ENCODE measurements at places on chromosomes 1 and 21.

DNA sequence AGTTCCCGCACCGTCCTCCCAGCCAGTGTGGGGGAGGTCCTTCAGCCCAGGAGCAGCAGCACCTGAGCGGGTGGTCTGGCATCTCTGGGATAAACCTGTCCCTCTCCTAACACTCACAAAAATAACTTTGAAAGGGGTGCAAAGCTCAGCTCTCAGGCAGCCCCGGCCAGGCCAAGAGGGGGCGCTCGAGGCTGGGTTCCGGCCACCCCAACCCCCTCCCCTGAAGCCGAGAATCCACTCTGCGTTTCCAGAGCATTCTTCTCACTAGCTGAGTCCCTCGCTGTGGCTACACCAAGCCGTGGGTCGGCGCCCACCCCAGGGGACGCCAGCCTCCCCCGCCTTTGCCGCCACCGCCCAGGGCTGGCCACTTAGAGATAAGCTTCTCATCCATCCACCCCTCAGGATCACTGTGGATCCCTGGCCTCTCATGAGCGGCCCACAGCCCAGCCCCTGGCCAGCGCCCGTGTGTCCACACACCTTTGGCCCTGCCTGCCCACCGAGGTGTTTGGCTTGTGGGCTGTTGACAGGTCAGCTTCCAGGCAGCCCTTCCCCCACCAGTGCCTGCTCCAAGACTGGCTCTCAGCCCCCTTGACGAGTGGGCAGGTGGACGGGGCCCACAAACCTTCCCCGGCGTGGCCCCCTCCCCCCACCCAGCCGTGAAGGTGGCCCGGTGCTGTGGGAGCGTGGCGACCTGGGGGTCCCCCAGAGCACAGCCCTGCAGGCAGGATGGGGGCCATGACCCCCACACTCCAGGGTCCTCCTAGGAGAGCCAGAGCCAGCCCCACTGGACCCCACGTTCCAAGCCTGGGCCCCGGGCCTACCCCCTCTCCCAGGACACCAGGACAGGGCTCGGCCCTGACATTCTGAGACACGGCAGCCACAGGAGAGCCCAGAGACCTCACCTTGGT lies 1.9 kb downstream of the FTCD start:
- DNase-seq = peak; percentile 29

DNA sequence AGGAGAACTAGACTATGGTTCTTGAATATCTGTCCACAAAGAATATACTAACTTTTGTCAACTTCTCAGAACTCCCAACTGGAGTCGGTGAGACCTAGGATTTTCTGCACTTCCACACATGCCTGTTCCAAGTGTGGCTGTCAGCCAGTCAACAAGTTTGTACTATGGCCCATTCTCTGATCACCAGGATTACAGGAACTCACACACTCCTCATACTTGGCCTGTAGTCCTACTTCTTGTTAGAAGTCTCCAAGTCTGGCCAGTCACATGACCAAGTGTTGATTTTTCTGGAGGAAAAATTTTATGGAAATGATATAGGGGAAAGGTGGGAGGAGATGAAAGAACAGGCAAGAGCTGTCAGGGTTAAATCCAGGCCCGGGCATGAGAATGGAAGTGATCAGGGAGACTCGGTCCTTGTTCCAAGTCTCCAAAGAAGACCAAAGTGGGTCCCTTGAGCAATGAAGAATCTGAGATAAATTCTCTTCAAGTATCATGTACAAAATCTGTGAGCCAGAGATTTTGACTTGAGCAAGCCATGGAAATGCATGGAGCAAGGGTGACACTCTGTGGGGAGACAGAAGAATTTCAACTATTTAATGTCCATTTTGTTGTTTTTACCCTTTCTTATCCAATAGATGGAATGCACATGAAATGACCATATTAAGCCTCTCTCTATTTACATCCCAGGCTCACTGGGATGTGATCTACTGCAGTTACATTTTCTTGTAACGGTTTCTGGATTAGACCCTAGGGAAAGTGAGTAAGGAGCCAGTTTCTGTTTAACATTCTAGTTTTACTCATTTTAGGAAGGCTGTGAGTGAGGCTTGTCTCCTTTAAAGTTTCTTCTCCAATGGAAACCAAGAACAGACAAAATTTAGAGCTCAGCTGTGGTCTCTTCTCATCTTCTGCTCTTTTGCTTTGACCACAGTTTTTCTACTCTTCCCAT lies 320.9 kb downstream of the ASTN1 start:
- DNase-seq = no peak

GRCh38 chr1:20725189-20726117 lies 7.0 kb downstream of the SH2D5 start:
- no peak for DNase-seq

GRCh38 chr1:11682287-11682771 lies 1.4 kb upstream of the MAD2L2 start:
- DNase-seq = no peak

DNA sequence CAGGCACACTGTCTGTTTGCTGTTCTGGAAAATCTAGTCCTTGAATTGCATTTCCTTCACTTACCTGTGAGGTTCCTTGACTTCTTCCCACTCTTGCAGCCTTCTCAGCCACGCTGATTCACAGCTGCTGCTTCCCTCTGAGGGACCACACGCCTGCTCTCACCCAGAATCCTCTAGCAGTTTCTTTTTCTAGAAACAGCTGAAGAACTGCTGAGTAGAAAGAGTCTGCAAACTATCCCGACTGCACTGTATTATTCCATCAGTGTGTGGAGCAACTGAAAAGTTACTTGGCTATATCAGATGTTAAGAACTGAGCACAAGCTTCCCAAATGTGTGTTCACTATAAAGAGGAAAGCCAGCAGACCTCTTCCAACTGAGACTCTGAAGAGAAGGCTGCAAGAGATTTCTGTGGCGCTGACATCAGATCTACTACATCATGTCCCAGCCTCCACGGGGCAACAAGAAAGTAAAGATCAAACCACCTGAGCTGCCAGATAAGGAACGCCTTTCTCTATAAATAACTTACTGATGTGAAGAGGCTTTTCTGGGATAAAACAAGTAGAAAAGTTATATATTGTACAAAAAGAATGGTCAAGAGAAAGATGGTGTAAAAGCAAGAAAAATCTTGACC lies 226.6 kb downstream of the RERE start:
- DNase-seq = no peak

- no peak for DNase-seq
These were observed 41.2 kb upstream of the TTC22 start for GRCh38 chr1:54842206-54842915.

DNA sequence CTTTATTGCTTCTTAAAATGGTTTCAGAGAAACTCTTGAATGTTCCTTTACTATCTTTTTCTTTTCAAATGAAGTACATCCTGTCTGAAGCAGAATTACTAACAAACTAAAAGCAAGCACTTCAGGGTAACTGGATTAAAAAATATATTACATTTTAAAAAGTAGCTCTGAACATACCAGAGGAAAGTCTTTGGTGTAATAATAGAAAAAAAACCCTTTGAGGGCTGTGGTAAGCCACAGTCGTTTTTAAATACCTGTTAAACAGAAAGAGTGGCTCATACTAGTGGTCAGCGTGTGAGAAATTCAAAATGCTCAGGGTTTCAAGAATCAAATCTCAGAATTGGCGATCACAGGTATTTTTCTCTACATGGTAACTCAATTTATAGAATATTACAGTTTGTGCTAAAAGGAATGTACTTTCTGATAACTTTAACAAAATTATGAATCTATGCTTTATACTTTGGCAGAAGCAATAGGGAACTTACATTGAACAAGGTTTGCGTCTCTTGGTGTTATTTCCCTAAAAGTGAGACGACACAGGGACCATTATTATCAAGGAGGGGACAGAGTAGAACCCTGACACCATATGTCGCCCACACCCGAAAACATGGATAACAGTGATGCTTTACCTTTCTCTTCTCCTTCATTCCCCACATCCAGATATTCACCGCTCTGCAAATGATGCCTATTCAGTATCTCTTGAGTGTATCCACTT lies 97.0 kb upstream of the DPH5 start:
- no peak for DNase-seq

DNA sequence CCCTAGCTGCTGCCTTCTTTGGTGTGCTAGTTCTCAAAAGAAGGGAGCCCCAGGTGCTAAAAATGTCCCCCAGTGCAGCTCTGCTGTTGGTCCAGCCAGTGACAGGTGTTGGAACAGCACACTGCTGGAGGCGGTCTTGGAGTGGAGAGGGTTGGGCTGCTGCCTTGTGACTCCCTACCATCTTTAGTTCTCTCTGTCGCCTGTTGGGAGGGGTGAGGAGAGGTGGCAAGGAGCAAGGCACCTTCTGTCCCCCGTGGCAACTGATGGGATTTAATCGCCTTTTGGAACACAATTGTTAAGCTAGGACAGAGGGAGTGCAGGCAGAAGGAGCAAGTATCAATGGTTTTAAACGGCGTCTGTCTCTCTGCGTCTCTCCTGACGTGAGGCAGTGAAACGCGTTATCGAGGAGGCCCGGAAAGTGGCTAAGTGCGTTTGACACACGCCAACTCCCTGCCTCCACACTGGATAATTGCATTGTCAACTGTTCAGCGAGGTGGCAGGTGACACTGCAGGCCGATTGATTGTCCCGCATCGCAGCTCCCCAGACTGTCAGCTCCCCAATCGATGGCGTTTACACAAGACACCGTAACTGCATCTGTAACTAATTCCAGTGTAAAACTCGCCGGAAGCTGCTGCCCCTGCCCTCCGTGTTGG lies 34.0 kb downstream of the TMEM53 start:
- no peak for DNase-seq

GRCh38 chr21:37026499-37026898 lies 20.0 kb downstream of the RIPPLY3 start:
- no peak for DNase-seq

DNA sequence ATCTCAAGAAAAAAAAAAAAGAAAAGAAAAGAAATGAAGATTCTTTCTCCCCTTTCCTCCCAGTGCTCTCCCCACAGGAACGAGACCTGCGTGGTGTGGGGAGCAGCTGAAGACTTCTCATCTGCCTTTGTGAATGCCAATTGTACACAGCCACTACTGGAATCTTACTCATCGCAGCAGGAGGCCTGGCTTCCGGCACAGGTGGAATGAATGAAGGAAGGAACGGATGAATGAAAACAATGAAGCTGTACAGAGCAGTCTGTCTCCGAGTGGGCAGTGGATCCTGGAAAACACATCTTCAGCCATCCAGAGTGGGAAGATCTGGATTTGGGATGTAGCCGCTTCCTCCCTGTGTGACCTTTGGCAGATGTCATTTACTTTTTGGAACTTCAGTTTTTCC lies 64.9 kb downstream of the RUNX3 start:
- no peak for DNase-seq

GRCh38 chr1:78153092-78153736 lies 107.4 kb downstream of the GIPC2 start:
- no peak for DNase-seq

GRCh38 chr1:42239555-42239954 lies 75.0 kb upstream of the GUCA2A start:
- no peak for DNase-seq

- DNase-seq = no peak
These were observed 18.3 kb upstream of the PLEKHA6 start for GRCh38 chr1:204377800-204378668.

DNA sequence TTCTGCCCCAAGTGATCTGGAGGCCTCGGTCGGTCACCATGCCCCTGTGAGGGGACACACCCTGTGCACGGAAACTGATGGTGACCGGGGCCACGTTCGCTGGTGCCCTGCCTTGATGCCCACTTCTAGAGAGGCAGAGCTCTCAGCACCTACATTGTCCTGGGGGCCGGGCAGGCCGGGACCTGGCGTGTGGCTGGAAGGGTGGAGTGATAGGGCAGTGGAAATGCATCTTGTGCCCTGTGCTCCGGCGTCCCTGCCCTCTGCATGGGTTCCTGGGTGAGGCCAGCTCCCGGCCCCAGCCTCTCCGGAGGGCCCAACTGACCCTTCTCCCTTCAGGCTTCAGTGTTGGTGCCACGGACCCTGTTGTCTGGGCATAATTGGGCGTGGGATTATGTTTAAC lies 11.0 kb upstream of the UMODL1 start:
- DNase-seq = no peak

- no peak for DNase-seq
These were observed 56.2 kb downstream of the DISC1 start for GRCh38 chr1:231682779-231683178.

DNA sequence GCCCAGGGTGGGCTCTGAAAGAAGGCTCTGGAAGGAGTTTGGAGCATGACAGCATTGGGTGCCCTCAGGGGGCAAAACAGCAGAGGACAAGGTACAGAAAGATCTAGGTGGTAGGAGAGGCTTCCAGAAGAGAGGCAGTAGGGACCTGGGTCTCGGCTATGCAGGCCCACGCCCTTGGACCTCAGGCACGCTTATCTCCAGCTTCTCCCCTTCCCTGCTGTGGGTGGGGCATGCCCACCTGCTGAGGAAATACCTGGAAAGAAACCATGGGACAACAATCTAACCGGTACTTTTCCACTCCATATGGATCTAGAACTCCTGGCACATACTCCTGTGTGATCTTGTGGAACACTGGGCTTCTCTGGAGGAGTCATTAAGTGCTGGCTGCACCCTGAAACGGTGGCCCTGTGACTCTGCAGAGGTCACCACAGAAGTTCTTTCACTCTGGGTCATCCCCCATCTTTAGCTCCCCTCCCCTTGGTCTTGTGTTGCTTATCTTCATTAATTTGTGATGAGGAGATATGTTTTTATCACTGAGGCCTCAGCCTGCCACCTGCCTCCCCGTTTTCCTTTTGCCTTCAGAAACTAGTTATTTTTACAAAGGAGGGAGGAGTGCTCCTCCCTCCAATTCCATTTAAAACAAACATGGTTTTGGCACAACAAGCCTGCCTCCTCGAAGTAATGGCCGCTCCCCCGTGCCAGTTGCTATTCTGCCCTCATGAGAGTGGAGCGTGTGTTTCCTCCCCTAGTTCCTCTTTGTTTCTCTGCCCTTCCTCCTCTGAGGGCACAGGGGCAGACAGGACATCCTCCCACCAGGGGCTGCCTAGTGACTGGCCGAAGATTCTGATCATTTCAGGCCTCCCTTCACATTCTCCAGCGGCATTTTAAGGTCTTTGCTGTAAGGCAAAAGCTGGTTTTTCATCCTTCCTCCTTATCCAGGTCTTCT lies 78.0 kb upstream of the ATP5PO start:
- no peak for DNase-seq

DNA sequence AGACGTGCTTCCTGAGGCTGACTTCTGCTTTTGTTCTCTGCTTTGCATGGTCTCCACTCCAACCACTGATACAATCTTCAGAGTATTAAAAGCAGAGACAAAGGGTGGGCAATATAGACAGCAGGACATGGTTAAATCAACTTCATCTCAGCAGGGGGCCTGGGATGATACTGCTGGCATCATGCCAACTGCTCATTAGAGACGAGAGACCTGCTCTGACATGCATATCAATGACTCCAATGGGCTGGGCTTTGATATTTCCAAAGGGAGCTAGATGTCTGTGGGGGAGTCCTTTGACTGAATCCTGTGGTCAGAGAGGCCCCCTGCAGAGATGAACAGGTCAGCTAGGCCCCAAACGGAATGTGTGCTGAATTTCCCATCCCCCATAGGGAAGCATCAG lies 106.6 kb downstream of the ACTL8 start:
- DNase-seq = no peak

GRCh38 chr21:40244981-40245380 lies 377.7 kb downstream of the PCP4 start:
- no peak for DNase-seq

GRCh38 chr1:177809819-177810218 lies 160.0 kb downstream of the SEC16B start:
- DNase-seq = no peak

- DNase-seq = no peak
These were observed 9.2 kb downstream of the FCMR start for GRCh38 chr1:206912445-206913095.

Data from stimulated activated CD8-positive, alpha-beta memory T cell treated with anti-CD3 and anti-CD28 coated beads, Interleukin-4, amount 100 ng/mL, for 1 hour (primary cell).